ENCODE measurements at places on chromosomes 7 and 10. TPM values are rescaled to one million over a fixed set of nuclear protein-coding genes. Genes with fewer than 3 reads are reported as not detected.
A peak's percentile ranks its signal among the peaks of the same experiment; 100 is the strongest.

GRCh38 chr10:4561296-4561695, 264.7 kb upstream of the AKR1E2 start:
- DNase-seq: no peak

DNA sequence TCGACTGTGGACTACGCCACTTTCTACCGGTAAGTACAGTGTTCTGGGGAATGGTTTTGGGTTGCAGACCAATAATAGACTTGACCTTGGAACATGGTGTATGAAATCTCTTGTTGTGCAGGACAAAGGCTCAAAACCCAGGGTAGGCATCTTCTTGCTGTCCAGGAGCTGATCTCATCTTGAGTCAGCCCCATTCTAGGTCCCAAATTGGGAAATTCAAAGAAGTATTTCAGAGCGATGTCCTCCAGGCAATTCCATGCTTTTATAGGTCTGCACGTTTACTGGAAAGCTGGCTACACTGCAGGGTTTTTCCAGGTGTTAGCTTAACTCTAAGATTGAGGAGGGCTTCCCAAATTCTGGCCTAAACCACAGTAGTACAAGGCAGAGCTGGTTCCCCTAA, 180.7 kb downstream of the BMPER start:
- DNase-seq: no peak

DNA sequence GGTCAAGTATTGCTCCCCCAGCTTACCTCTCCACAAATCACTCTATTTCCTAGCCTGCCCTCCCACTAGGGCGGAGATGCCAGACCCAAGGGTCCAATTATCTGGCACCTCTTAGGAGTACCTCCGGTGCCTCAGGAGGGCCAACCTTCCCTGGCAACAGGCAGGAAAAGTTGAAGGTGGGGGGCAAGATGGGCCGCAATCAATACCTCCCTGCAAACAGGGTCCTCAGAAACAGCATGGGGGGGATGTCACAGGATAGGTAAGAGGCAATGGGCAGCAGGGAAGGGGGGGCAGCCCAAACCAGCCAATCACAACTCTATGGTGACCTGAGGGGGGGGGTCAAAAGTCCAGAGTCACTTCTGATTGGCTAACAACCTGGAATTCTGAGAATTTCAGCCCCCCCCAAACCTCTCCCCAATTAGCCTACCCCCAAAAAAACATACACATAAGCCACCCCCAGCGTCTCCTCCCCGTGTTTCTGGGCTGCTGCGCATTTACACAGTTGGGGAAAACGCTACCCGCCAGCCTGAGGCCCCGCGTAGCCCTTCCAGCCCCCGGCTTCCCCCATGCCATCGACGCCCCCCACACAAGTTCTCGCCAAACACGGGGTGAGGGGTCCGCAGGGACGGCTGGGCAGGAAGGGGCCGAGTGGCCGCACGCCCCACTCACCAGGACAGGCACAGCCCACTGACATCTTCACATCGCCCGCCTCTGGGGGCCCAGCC, 589 bp downstream of the LDB1 start:
- no peak for DNase-seq

GRCh38 chr10:16425449-16425848, 11.4 kb upstream of the PTER start:
- no peak for DNase-seq

DNA sequence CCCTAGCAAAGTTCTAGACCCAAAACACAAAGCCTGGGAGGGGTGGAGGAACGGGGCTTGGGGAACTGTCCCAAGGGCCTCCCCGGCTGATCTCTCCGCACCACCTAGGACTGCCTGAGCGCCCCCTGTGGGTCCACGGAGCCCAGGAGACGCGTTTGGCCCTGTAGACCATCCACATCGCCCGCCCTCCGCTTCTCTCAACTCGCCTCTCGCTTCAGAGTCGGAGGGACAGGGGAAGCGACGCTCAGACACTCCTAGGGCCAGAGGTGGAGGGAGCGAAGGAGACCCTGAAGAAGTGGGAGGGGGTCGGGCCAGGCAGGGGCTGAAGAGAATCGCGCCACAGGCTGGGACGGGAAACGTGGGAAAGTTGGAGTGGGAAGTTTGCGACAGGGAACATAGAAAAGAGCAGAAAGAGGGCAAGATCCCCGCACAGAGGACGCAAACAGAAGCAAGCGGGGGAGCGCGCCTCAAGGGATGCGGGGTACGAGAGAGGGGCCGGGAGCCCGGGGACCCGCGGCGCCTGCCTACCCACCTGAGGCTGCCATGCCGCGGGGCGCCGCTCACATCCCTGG, 378 bp downstream of the PIK3AP1 start:
- peak; percentile 86 for DNase-seq

- peak; percentile 26 for DNase-seq
These were observed 10.7 kb upstream of the KPNA7 start for GRCh38 chr7:99218406-99219184.

DNA sequence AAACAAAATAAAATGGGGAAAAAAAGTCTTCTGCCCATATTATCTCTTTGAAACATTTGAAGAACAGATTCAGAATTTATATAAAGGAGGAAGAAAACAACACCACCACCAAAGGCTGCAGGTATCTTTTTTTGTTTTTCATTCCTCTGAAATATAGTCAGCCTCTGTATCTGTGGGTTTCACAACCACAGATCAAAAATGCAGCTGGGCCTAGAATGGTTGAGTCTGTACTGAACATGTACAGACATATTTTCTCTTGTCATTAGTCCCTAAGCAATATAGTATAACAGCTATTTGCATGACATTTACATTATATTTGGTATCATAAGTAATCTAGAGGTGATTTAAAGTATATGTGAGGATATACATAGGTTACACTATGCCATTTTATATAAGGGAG, 559.7 kb upstream of the LRRN3 start:
- DNase-seq: no peak

GRCh38 chr7:7962851-7963250, 5.7 kb upstream of the GLCCI1 start:
- DNase-seq: no peak

The UNCX gene
- total RNA-seq: not detected

The SPRN gene
- 0.15 TPM for total RNA-seq

The NRAP gene
- total RNA-seq: not detected
